ENCODE measurements at places on chromosomes 2 and 18.

DNA sequence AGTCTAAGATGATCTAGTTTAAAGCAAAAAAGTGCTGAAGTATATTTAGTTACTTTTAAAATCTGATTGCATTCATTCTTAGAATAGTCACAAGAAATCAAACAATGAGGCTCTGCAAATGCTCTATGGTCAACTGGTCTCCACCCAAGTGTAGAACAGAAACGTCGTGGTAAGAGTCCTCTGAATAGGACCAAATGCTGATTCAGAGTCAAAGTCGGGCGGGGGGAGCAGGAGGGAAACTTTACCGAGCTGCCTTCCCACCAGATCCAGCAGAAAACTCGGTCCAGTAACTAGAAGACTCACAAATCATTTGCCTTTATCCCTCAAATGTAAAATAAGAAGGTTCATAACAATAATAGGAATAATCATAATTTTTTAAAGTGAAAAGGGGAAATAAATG lies 46.2 kb upstream of the PXDN start:
- DNase-seq, result no peak

DNA sequence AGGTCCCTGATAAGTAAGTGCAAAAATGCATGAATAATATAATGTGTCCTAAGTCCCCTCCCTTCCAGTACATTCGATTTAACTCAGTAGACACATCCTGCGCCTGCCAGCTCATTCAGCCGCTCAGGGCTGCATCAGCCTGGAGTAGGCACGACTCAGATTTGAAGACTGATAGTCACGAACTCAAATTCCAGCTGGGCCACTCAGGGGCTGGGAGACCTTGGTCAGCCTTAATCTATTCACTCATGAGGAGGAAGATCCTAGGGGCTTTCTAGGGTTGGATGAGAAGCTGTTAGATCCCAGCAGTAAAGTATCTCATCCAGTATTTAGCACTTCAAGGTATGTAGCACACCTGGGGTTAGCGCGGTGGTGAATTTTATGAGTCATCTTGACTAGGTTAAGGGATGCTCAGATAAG lies 98.9 kb upstream of the ODC1 start:
- DNase-seq, result no peak

GRCh38 chr18:55413474-55413873 lies 174.5 kb downstream of the TCF4 start:
- no peak for DNase-seq

GRCh38 chr18:8322486-8322885 lies 286.8 kb upstream of the RAB12 start:
- DNase-seq, result no peak

- no peak for DNase-seq
These were observed 255.9 kb upstream of the CXCR4 start for GRCh38 chr2:136373841-136374240.

All from GM12878 (cell line).